ENCODE measurements at places on chromosomes 5 and 9. TPM values are rescaled to one million over a fixed set of nuclear protein-coding genes. Genes with fewer than 3 reads are reported as not detected.

Gene LHX3
- total RNA-seq = not detected

Gene WWC1
- total RNA-seq = 18.7 TPM

Gene EEIG1
- 30.9 TPM for total RNA-seq

Gene RASEF
- 7.6 TPM for total RNA-seq

Gene NFIL3
- 132 TPM for total RNA-seq

Gene OLFM1
- total RNA-seq = 39.0 TPM

Gene PCDHB6
- not detected for total RNA-seq

Gene RGS14
- 49.1 TPM for total RNA-seq

Gene GZMA
- 1.2 TPM for total RNA-seq

Gene SLC45A2
- not detected for total RNA-seq

DNA sequence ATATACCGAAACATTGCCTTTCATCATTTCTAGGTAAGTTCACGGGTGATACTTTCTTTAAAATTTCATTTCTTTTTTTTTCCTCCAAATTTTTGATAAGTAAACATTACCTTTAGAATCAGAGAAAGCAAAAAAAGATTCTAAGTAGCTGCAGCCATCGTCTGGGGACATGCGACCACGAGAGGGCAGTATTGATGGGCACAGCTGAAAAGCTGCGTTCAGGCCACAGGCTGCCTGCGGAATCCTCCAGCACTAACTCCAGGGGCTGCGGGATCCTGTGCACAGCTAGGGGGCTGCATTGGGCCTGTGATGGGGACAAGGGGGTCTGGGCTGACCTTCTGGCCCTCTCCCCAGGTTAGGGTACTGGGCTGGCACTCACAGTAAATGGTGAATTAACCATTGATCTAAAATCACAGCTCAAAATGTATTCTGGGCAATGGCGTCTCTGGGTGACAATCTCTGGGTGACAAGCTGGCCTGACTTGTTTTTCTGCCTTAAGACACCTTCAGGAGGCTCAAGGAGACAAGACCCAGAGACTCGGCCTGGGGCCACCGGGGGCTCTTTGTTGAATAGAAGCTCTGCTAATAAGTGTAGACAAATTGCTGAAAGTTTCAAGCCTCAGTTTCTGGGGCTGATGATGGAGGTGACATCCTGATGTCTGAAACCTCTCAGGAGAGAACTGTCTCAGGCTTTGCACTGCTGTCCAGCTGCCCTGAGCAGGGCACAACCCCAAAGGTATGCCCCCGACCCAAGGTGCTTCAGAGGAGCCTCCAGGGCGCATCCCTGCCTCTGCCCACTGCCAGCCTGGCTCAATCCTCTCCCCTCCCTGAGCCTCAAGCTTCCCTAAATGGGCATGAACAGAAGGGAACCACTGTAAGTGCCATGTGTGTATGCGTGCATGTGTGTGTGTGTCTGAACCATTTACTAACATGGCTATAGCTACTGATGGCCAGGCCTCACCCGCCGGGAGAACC is 44.3 kb upstream of the SARDH start:
- DNase-seq = no peak
- H3K27ac ChIP-seq = no peak overlapping the region
- peaks cover 10% of the 10 kb centered on the region for H3K36me3 ChIP-seq
- H3K27me3 ChIP-seq = no peaks in the 10 kb centered on the region

GRCh38 chr9:33750307-33750838 is 45.0 kb upstream of the PRSS3 start:
- H3K27ac ChIP-seq = no peak overlapping the region
- DNase-seq = no peak
- H3K36me3 ChIP-seq = no peaks in the 10 kb centered on the region
- H3K4me1 ChIP-seq = peaks cover 13% of the 10 kb centered on the region
- H3K27me3 ChIP-seq = no peaks in the 10 kb centered on the region

DNA sequence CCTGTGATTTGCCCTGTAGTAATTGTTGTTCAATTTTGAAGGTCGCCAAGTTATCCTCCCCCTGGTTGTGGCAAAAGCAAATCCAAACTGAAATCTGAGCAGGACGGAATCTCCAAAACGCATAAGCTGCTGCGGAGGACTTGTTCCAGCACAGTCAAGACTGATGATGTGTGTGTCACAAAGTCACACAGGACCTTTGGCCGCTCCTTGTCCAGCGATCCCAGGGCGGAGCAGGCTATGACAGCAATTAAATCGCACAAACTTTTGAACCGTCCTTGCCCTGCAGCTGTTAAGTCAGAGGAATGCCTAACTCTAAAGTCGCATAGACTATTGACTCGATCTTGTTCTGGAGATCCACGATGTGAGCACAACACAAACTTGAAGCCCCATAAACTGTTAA is 128.4 kb downstream of the PARP8 start:
- H3K27me3 ChIP-seq = no peaks in the 10 kb centered on the region
- no peak overlapping the region for H3K4me3 ChIP-seq
- H3K27ac ChIP-seq = no peak overlapping the region
- H3K36me3 ChIP-seq = no peaks in the 10 kb centered on the region

GRCh38 chr9:86288499-86289198 is 6.3 kb upstream of the ISCA1 start:
- H3K27ac ChIP-seq = no peak overlapping the region
- no peaks in the 10 kb centered on the region for H3K4me1 ChIP-seq
- H3K4me3 ChIP-seq = no peak overlapping the region
- H3K36me3 ChIP-seq = no peaks in the 10 kb centered on the region
- no peaks in the 10 kb centered on the region for H3K27me3 ChIP-seq

DNA sequence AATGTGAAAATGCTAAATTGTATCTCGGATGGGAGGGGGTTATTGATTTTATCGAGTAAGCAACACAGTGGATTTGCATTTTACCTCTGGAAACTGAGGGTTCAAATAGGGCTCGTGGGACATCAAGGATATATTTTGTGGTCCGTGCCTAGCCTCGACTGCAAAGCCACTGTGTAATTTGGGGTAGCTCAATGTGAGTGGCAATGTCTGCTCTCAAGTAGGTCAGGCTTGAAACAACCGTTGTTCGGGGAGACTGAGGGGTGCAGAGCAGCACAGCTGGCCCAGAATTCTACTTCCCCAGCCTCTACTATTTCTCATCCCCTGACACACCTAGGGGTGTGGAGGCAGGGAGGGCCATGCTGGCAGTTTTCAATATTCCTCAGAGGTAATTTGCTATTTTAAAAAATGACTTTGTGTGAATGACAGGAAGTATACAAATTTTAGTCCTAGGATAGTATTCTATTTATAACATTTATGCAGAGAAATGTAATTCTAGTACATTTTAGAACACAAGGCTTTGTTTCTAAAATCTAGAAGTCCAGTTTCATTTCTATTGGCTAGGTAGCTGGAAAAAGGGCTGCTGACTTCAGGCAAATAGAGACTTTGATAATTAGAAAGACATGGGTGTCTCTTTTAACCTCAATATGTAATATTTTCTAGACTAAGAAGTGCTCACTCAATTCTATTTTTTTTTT is 1.4 kb upstream of the DAB2 start:
- H3K4me3 ChIP-seq = no peak overlapping the region
- H3K4me1 ChIP-seq = peaks cover 32% of the 10 kb centered on the region
- H3K36me3 ChIP-seq = no peaks in the 10 kb centered on the region
- no peak for DNase-seq

GRCh38 chr5:120684749-120685415 is 220.8 kb downstream of the PRR16 start:
- H3K4me3 ChIP-seq = no peak overlapping the region
- no peaks in the 10 kb centered on the region for H3K36me3 ChIP-seq
- H3K27ac ChIP-seq = no peak overlapping the region
- H3K4me1 ChIP-seq = no peaks in the 10 kb centered on the region
- no peak for DNase-seq
- no peaks in the 10 kb centered on the region for H3K27me3 ChIP-seq

GRCh38 chr9:109974143-109974917 is 194.3 kb downstream of the PALM2AKAP2 start:
- H3K36me3 ChIP-seq = no peaks in the 10 kb centered on the region
- no peaks in the 10 kb centered on the region for H3K4me1 ChIP-seq
- DNase-seq = no peak
- no peak overlapping the region for H3K4me3 ChIP-seq
- no peak overlapping the region for H3K27ac ChIP-seq
- H3K27me3 ChIP-seq = no peaks in the 10 kb centered on the region

DNA sequence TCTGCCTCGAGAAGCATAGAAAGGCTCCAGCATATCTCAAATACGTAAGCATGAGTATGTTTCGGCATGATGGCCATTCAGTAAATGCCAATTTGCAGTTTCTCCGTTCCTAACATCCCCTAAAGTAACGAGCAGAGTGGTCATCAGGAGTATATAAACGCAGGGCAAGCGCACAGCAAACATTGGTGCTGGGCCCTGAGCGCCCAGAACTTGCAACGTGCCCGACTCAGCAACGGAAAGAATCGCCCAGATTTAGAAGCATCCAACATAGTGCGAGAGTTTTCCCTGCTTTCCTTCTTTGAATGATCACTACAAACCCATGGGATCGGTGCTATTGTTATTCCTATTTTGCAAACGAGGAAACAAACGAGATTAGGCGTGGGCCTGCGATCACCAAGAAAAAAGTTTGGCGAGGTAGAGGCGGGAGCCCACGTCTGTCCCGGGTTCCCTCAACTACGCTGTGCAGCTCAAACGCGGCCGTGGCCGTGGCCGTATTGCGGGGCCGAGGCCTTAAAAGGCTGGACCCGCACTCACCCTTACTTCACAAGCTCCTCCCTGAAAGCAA is 505 bp downstream of the RPS14 start:
- DNase-seq = no peak
- peak overlapping the region; percentile 86 for H3K27ac ChIP-seq
- H3K27me3 ChIP-seq = no peaks in the 10 kb centered on the region
- peaks cover 29% of the 10 kb centered on the region for H3K4me1 ChIP-seq

GRCh38 chr5:78886341-78887230 is 98.5 kb downstream of the ARSB start:
- H3K36me3 ChIP-seq = no peaks in the 10 kb centered on the region
- no peaks in the 10 kb centered on the region for H3K27me3 ChIP-seq
- no peaks in the 10 kb centered on the region for H3K4me1 ChIP-seq
- no peak overlapping the region for H3K27ac ChIP-seq

GRCh38 chr5:10667431-10668057 is 93.5 kb downstream of the DAP start:
- no peak overlapping the region for H3K27ac ChIP-seq
- H3K4me3 ChIP-seq = no peak overlapping the region
- H3K27me3 ChIP-seq = no peaks in the 10 kb centered on the region
- DNase-seq = no peak

DNA sequence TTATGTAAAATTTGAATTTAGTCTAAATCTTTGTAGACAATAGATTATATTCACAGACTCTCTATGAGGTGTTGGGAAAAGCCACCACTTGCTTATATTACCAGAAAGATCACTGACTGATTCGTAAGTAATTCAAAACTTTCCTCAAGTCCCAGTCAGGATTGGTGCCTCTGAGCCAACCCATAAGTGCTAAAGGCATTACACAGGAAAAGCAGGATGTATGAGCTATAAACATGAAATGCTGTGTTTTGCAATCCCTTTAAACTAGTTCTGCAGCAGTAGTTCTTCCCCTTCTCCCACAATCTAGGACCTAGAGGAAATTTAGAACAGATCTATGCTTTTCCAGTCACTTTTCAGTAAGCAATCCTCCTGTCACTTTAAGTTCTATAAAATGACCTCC is 48.0 kb downstream of the SHLD3 start:
- H3K27me3 ChIP-seq = no peaks in the 10 kb centered on the region
- H3K4me1 ChIP-seq = no peaks in the 10 kb centered on the region
- no peak overlapping the region for H3K27ac ChIP-seq

- no peaks in the 10 kb centered on the region for H3K27me3 ChIP-seq
- no peaks in the 10 kb centered on the region for H3K36me3 ChIP-seq
- no peak for DNase-seq
- H3K4me1 ChIP-seq = peaks cover 31% of the 10 kb centered on the region
- no peak overlapping the region for H3K4me3 ChIP-seq
These were observed 38.6 kb downstream of the HMCN2 start for GRCh38 chr9:130304116-130304515.

DNA sequence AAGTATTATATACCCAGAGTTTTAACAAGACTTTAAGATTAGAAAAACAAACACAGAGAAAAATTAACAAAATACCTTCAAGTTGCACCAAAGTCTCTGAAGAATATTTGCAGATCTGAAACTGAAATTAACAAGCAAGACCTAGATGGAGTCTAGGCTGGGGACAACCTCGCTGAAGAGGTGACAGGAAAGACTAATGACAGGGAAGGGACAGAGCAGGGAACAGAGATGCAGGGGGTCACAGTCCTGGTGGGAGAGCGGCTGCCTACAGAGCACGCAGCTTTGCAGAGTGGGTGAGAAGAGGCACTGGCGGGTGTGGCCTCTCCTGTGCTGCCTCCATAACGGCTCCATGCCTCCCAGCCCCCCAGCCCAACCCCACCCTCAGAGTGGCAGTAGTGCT is 13.5 kb downstream of the RETREG1 start:
- no peaks in the 10 kb centered on the region for H3K27me3 ChIP-seq
- H3K27ac ChIP-seq = no peak overlapping the region
- H3K4me3 ChIP-seq = no peak overlapping the region
- DNase-seq = no peak

DNA sequence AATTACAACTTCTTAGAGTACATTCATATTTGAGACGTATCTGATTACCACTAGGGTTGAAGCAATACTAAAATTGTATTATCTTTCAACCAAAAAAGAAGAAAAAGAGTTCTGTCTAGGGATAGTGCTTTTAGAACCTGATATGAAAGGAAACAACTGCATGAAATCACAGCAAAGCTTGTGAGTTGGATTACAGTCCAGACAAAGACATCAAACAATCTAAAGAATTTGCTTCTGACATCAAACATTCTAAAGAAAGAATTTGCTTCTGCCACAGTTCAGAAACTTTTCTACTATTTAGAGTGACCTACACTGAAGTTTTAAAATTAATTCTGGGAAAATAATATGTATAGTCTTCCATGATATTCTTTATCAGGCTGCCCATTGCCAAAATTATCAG is 1141.1 kb upstream of the ACO1 start:
- H3K27me3 ChIP-seq = no peaks in the 10 kb centered on the region
- no peaks in the 10 kb centered on the region for H3K4me1 ChIP-seq
- no peak for DNase-seq
- H3K36me3 ChIP-seq = no peaks in the 10 kb centered on the region
- H3K27ac ChIP-seq = no peak overlapping the region
- no peak overlapping the region for H3K4me3 ChIP-seq

GRCh38 chr5:159038907-159039306 is 60.8 kb downstream of the EBF1 start:
- H3K27me3 ChIP-seq = no peaks in the 10 kb centered on the region
- no peaks in the 10 kb centered on the region for H3K36me3 ChIP-seq
- H3K27ac ChIP-seq = peak overlapping the region; percentile 45
- DNase-seq = no peak

GRCh38 chr5:119816055-119816454 is 186.7 kb downstream of the FAM170A start:
- H3K4me3 ChIP-seq = no peak overlapping the region
- H3K27me3 ChIP-seq = no peaks in the 10 kb centered on the region
- H3K27ac ChIP-seq = no peak overlapping the region
- DNase-seq = no peak

- no peaks in the 10 kb centered on the region for H3K4me1 ChIP-seq
- H3K27ac ChIP-seq = no peak overlapping the region
- DNase-seq = no peak
- no peaks in the 10 kb centered on the region for H3K36me3 ChIP-seq
- H3K4me3 ChIP-seq = no peak overlapping the region
These were observed 37.3 kb upstream of the CTSV start for GRCh38 chr9:97076238-97076637.

Measured in vagina (tissue), 2 donors.